ENCODE measurements at places on chromosomes 1 and 21.

- DNase-seq: no peak
Measured at GRCh38 chr1:235023711-235024439, 104.8 kb downstream of the TOMM20 start.

DNA sequence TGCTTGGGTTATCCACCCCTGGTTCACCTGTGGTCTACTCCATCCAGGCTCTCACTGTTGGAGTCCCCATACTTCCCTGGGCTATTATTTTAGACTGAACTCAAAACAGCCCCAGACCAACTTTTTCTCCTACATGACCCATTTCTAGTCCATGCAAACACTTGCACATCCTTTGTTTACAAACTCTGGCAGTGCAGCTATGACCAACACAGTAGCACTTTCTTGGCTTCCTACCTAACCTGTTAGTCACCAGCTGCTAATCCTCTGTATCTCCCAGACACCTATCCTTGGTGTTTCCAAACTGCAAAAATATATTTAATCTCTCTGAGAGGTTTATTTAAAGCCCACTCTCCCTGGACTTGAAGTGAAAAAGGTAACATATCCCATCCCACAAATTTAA, 90.8 kb downstream of the DDAH1 start:
- no peak for DNase-seq

- no peak for DNase-seq
Measured at GRCh38 chr1:26327956-26328362, 10.2 kb downstream of the CD52 start.

GRCh38 chr1:95604771-95605170, 370.8 kb downstream of the RWDD3 start:
- DNase-seq: no peak

GRCh38 chr1:81756872-81757271, 43.9 kb upstream of the ADGRL2 start:
- DNase-seq: no peak

DNA sequence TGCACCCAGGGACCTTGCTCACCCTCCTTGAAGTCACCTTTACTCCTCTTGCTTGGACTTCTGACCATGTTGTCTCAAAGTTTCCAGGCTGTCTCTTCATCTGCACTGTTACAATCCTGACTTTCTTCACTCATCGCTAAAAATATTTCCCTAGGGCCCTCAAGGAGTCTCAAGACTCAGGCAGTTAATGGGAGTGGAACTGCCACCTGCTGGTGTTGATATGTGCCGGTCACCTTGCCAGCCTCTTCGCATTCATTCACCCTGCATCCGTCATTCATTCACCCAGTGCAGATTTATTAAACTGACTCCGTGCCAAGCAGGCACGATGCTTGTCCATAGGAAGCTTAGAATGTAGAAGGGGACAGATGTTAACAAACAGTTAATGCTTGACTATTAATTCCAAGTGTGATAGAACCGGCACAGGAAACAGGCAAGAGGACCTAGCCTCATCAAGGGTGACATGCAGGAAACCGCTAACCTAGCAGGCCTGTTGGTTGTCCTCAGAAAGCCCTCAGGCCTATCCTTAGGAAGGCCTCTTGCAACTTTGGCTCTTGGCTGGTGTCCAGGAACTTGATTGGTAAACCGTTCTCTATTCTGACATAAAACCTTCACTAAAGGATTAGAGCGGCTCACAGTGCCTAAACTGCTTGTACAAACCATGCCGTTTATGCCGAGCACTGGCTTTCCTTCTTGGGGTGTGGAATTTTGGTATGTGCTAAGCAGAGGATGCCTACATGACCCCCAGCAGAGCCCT, 342.2 kb downstream of the CAMTA1 start:
- no peak for DNase-seq

DNA sequence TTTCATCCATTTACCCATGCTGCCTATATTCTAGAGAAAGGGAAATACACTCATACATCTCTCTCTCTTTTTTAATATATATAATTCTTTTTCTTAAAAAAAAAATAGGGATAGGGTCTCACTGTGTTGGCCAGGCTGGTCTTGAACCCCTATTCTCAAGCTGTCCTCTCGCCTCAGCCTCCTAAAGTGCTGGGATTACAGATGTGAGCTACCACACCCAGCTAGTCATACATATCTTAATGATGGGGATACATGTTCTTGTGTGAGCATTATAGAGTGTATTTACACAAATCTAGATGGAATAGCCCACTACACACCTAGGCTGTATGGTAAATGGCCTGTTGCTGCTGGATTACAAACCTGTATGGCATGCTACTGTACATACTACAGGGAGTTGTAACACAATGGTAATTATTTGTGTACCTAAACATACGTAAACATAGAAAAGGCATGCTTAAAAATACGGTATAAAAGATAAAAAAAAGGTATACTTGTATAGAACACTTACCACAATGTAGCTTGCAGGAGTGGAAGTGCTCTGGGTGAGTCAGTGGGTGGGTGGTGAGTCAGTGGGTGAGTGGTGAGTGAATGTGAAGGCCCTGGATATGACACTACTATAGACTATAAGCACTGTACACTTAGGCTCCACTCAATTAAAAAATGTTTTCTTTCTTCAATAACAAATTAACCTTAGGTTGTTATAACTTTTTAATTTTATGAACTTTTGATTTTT, 72.9 kb downstream of the IVNS1ABP start:
- DNase-seq: no peak

DNA sequence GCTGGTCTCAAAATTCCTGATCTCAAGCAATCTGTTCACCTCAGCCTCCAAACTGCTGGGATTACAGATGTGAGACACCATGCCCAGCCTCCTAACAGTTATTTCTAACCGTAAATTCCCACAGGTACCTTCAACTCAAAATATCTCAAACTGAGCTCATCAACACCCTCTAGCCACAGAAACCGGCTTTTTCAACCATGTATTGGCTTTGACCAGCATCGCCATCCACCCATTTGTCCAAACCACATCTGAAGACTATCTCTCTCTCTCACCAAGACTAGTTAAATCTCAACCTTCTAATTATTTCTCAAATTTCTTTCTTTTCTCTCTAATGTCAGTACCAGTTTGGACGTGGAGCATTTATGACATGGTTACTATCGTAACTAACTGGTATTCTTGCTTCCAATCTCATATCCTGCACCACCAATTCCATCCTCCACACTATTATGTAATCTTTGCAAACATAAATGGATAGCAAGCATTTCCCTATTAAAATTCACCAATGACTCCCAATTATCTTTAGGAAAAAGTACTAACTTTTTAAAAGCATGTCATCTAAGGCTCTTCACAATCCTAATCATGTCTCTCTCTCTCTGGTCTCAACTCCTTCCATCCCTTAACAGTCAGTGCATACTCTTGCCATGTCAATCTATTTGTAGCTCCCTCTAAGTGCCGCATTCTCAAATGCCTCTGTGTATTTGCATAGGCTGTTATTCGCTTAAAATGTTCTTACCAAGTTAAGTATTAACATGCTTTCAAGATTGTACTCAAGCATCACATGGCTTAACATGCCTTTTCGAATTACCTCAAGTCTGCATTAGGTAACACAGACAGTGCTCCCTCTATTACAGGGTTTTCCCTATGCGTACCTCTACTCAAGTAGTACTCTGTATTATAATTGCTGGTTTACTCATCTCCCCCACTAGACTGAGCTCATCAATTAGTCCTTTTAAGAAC, 18.1 kb downstream of the RSBN1 start:
- no peak for DNase-seq

- no peak for DNase-seq
Measured at GRCh38 chr1:217569021-217569420, 61.9 kb downstream of the GPATCH2 start.

GRCh38 chr1:189550498-189550897, 927.2 kb downstream of the BRINP3 start:
- DNase-seq: no peak

DNA sequence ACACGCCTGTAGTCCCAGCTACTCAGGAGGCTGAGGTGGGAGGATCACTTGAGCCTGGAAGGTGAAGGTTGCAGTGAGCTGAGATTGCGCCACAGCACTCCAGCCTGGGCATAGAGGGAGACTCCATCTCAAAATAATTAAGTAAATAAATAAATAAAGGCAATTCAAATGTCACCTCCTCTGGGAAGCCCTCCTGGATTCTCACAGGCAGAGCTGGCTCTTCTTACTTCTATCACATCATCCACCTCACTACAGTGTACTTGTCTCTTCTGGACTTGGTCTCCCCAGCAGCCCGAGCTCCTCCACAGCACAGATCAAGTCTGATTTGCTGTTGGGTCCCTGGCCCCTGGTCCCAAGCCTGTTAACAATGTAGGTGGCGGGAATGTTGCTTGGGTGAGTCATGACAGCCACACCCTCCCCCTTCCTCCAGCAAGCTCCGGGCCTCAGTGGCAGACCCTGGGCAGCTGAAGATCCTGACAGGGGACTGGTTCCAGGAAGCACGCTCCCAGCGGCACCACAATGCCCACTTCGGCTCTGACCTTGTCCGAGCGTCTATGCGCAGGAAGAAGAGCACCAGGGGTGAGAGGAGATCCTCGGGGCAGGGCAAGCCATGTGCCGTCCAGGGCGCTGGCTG, 5.3 kb downstream of the SYTL1 start:
- DNase-seq: no peak

DNA sequence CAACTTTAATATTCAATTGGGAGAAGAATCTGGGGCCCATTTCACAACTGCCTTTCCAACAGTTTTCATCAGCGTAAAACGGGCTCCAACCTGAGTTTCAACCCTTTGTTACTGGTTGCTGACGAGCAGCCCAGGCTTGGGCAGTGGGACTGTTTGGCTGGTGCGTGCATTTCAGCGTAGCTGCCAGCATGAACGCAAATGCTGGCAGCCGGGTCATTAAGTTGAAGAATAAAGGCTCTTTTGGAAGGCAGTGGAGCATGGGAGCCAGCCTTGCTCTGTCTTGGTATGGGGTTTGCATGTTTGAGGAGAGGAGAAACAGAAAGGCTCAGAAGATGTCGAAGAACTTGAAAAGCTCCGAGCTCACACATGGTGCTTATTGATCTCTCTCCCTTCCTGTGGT, 40.7 kb downstream of the WDR3 start:
- no peak for DNase-seq

DNA sequence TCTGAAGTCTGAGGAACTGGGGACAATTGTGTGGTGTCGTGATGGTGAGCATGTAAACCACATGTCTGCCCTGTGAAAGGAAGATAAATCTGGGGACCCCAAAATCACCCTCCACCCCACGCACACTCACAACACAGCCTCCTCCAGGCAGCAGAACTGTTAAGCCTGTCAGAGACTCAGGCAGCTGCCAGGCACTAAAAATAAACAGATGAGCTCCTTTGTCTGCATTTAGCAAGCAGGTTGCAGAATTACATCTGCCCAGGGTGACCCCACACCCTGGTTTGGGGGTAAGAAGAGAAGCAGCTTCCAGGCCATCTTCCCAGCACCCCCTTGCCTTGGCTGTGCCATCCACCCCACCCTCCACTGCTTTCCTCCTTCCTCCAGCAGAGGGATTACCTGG, 119.1 kb upstream of the RUNX3 start:
- no peak for DNase-seq

DNA sequence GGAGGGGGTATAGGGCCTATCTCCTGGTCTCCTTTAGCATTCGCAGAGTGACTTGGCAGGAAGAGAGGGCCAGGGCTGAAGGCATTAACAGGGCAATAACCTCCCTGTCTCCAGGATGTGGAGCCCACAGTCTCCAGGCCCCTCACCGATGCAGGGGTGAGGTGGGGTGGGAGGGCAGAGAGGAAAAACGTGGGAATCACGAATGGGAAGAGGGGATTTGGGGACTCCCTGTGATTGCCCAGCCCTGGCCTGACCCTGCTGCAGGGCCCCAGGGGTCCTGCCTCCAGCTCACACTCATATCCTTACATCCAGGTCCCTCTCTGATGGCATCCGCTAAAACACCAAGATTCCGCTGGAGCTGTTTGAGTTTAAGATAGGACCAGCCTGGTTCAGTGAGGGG, 14.6 kb downstream of the TFAP2E start:
- DNase-seq: no peak

DNA sequence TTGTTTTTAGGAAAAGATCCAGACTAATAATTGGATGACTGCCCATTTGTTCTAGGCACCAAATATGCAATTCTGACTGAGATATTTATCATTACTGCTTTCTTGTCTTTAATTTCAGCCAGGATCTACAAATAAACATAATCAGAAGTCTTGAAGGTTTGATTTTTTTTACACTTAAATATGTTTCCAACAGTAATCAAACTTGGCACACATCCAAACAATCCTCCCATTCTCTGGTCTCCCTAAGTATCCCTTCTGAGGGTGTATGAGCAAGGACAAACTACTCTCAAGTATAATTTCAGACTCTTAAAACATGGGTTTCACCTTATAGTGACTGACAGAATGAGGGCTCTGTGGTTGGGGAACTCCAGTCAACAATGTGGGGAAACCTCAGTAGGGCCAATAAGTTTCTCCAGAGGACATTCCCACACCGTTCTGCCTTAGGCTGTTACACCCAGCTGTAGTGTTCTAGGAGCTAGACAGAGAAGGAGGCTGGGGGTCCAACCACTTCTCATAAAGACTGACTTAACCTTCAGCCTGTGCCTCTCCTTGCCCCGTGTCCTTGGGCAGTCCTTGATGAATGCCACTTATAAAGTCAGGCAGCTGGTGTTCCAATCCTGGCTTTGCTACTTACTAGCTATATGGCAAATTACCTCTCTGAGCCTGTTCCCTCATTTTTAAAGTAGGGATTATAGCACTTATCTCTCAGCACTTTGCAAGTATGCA, 1.5 kb upstream of the PALMD start:
- DNase-seq: no peak

- DNase-seq: no peak
Measured at GRCh38 chr1:230878591-230878990, 10.3 kb upstream of the C1orf198 start.

GRCh38 chr1:54376430-54377039, 29.7 kb downstream of the SSBP3 start:
- DNase-seq: no peak

- no peak for DNase-seq
Measured at GRCh38 chr1:155008015-155008941, 5.7 kb downstream of the ZBTB7B start.

GRCh38 chr1:10400013-10400412, 1.1 kb downstream of the PGD start:
- no peak for DNase-seq

DNA sequence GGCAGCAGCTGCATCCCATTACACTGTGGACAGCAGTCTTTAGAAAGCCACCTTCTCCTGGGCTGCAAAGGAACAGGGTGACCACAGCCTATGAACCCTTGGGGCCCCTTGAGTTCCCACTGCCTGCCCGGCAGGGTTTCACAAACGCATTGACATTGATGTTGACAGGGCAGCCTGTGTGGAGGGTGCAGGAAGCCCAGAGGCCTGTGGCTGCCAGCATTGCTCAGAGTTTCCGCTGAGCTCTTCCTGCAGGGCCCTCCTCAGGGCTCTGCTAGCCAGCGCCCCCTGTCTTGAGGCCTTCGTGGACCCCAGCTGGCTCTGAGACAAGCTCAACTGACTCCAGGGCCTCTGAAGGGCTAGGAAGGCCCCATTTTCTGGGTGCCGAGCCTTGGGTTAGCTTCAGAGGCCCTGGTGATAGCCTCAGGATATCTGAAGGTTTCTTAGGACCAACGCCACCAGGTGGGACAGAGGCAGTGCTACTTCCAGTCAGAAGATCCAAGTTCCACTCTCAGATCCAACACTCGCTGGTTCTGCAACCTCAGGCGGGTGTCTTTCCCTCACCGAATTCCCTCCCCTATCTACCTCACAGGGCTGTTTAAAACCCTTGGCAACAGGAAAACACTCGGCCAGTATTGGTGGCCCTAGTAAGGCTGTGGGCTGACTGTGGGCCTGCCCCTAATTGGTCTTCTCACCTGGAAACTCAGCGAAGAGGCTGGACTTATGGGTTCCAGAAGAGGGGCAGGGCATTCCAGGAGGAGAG, 27.2 kb upstream of the EPS8L3 start:
- DNase-seq: peak; percentile 96

Data from GDM1 (cell line).